ENCODE measurements at places on chromosomes 5 and 9.

DNA sequence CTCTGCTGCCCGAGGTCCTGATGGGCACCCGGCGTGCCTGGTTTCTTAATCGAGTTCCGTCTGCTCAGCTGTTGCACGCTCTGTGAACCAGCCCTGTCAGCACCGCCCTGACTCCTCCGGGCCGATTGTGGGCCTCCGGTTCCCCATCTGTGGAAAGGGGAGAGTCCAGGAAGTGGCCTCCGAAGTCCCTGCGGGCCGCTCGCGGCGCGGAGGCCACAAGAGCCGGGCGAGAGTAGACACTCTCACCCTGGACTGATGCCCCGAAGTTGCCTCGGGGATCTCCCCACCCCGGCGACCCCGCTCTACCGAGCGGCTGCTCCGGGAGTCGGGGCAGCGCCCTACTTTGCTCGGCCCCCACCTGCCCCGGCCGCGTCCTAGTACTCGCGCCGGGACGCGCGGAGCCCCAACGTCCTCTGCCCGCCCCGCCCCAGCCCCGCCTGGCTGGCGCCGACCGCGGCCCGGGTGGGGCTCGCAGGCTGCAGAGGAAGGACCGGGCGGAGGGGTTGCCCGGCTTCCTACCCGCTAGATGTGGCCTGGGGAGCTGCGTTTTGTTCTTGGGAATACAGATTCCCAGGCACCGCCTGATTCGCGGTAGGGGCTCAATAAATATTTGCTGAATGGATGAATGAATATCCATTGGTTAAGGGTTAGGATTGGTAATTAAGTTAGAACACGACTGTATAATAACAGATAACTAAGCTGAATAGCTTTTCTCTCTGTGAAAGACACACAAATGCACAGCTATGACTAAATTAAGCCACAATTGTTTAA lies 935 bp upstream of the ZNF367 start:
- peak; percentile 29 for DNase-seq

GRCh38 chr5:168793841-168794837 lies 215.0 kb upstream of the PANK3 start:
- DNase-seq, result peak; percentile 60

GRCh38 chr9:71725590-71726338 lies 42.5 kb downstream of the CEMIP2 start:
- DNase-seq, result peak; percentile 18

DNA sequence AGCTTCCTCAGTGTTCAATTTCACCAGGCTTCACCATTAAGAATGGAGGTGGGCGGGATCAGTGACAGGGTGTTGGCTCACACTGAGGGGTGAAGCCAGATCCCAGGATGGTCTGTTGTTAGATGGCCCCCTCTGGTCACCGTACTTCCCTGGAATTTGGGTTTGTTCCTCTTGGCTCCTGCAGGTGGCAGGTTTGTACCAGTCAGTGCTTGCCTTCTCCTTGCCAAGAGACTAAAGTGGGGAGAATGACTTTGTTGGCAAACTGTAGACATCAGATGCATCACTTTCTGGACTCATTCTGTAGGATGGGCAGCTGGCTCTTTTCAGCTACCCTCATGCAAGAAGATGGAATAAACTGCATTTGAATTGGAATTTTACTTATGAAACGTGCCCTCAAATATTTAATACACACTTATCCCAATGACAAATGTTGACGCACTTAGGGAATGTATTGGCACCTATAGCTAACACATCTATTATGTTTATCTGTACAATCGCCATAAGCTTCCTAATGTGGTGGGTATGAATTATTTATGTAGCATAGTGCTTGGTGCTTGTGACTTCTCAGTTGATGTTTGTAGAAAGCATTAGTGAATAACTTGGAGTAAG lies 31.4 kb upstream of the ANKRD55 start:
- DNase-seq, result no peak

DNA sequence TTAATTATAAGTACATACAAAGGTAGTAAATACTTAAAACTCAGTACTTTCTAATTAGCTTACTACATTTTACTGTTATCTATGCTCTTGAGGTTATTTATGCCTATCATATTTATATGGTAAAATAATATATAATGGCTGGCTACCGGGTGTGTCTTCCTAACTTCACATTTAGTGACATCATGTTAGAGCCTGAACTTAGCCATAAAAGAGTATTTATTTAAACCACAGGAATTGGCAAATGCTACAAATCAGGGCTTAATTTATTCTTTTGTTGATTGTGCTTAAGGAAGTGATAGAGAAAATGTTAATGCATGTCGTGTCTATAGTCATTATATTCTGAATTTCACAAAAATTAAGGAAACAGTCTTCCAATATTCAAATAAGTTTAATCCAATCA lies 73.1 kb downstream of the NDUFAF2 start:
- no peak for DNase-seq

DNA sequence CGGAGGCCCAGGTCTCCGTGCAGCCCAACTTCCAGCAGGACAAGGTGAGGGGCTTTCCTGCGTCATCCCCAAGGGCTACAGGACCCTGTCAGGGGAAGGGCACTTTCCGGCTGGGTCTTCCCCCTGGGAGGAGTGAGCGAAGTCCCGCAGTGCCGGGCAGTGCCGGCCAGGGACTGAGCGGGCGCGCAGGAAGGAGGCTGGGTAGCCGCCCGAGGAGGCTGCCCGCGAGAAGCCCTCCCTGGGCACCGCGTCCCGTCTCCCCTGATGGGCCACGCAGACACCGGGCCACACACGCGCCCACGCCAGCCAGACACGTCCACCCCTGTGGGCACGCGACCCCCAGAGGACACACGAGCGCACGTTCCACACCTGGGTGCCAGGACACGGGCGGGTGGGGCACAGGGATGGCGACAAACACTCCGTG lies 357 bp downstream of the PTGDS start:
- DNase-seq, result no peak

DNA sequence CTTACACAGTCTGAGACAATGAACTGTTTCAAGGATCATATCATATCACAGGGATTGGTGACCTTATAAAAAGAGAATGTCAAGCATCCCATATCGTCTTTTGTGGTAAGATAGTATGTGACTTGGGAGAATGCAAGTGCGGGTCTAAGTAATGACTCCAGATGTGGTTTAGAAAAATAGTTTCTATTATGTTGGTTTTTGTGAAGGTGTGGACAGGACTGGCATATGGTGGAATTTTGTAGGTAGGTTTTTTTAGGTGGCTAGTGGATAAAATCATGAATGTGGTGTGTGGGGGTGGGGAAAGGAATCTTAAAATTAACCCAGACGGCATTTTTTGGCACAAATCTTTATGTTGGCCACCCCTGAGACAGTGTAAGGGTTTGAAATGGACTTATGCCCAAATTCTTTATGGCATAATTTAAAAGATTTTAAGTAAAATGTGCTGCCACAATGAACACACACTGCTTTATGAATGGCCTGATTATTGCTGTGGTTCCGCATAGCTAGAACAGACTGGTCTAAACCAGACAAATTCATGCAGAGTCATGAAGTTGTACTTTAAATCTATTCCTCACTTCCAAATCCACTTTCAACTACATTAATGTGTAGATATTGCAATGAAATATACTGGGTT lies 204.8 kb upstream of the HAPLN1 start:
- DNase-seq, result no peak

GRCh38 chr5:132661231-132662003 lies 3.4 kb downstream of the IL13 start:
- no peak for DNase-seq

- DNase-seq, result no peak
These were observed 591.9 kb downstream of the LRRC70 start for GRCh38 chr5:63170486-63170885.

DNA sequence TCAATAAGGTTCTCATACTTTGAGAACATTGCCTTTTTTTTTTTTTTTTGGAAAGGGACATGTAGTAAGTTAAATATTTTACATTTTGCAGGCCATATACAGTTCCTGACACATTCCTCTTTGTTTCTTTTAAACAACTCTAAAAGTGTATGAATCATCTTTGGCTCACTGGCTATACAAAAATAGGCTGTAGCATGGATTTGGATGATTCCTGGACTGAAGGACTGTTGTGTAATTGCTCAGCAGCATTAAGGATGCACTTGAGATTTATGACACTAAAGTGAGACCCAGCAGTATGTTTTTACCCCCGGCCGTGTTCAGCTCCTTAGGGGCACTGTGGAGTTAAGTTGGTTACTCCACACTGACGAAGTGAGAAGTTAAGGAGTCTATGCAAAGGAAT lies 41.3 kb downstream of the VPS13A start:
- peak; percentile 41 for DNase-seq

DNA sequence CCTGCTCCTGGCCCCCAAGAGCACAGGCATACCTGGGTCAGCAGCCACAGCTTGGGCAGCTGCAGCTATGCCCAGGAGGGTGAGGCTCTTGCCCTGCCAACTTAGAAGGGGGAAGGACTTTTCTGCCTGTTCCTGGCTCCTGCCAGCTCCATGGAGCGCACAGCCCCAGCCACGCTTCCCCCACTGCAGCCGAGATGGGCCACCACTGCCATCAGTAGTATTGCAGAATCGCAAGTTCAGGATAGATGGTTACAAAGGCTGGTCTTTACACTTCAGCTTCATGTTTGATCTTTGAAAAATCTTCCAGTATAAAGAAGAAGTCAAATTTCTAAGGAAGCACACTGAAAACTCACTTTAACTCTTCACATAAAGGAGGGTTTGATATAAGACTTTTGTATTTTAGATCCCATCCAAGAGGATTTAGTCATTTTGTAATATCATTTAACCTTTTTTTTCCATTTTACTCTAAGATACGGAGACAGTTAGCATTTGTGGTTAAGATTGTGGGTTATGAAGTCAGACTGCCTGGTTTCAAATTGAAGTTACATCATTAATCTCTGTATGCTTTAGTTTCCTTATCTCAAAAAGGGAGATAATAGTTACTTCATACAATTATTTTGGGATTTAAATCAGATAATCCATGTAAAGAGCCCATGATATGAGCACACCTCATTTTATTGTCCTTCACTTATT lies 81.8 kb downstream of the NLN start:
- DNase-seq, result no peak

DNA sequence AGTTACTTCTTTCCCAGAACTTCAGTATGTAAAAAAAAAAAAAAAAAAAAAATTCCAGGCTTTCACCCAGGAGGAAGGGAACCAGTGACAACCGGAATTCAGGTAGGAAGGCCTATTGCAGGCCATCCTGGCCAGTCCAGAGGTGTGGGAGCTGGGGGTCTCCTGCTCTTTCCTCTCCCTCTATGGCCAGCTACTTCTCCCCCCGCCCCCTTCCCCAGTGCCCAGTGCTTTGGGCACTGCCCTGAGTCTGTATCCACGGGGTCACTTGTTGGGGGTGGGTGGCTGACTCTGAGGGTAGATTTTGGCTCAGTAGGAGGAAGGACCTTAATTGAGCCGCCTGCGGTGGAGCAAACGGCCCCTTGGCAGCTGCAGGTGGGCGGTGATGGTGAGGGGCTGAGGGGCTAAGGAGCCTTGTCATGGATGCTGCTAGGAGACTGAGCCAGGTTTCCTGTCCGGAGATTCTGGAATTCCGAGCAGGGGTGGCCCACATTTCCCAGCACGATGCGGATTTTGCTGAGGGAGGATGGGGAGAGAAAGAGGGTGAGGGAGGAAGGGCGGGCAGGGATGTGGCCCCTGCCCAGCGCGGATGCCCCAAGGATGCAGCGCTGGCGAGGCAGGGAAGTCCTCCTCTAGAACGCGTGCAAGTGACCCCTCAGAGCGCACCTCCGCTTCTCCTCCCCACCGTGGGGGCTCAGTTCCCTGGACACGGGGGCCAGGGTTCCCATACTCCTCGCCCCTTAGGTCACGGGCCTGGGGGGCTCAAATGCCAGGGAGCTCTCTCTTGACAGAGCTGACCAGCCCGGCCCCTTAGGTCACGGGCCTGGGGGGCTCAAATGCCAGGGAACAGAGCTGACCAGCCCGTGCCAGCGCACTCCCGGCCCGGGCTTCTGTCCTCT lies 1.2 kb upstream of the PHF2 start:
- DNase-seq, result no peak

DNA sequence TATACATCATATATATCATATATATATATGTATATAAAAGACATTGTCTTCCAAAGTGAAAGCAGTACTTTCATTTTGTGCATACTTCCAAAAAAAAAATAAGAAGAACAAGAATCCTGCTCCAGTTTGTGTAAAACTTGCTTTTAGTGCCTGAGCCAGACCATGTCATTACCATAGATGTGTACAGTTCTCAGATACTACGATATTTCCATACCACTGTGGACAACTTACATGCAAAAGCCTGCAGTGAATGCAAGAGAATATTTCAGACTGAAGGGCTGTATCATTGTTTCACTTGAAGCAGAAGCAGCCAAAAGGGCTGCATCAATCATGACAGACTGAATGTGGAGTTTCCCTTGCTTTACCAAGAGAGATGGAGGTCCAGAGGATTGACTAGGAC lies 72.6 kb upstream of the CYLC2 start:
- no peak for DNase-seq

DNA sequence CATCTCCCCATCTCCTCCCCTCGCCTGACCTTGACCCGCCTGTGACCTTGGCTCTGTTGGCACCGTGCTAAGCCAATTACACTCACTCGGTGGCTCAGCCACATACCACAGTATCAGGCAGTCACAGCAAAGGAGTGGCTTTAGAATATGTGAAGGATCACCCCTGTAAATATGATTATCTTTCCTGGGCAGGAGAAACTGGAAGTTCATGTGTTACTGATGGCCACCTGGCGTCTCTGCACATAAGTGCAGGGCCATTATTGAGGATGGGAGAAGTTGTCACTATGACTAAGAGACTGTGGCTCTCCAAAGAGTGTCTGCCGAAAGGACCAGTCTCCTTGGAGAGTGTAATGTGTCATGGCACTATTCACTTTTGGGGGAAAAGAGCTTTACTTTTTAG lies 116.9 kb upstream of the S1PR3 start:
- no peak for DNase-seq

- no peak for DNase-seq
These were observed 58.8 kb downstream of the PTBP3 start for GRCh38 chr9:112274600-112274999.

DNA sequence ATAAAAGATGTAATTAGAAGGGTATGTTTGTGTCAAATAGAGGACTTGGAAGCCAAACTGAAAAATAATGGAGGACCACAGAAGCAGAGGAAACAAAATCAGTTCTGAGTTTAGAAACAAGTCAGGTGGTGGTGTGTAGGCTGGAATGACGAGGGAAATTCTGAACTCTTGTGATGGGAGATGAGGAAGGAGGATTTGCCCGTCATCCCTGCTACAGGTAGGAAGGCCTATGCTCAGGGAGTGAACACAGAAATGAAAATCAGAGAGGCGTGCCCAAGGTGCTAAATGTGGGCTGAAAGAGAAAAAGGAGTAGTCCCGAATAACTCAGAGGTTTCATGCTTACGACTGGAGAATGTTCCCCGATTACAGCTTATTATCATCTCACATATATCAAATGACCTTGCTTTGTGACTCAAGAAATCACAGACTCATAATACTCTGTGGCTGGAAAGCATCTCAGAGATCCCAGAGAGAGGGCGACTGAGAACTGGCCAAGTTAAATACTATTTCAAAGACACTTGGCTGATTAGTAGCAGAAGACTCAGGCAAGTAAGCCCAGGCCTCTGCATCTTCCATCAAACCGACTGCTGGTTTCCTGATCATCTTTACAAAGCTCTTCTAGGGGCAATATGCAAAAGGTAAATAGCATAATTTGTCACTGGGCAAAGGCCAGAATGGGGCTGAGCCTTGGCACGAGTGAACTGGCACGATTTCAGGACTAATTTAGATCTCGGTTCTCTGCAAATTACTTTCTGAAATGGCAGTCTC lies 126.0 kb downstream of the SUSD1 start:
- DNase-seq, result no peak

All from GM04504 (cell line).